Uterine smooth muscle cell (primary cell): ENCODE measurements at places on chromosomes 11 and 22. TPM values are rescaled to one million over a fixed set of nuclear protein-coding genes. Genes with fewer than 3 reads are reported as not detected.

The OR4C13 gene
- not detected in 2 replicates for total RNA-seq

The C11orf21 gene
- not detected in 2 replicates for total RNA-seq

The UPB1 gene
- total RNA-seq, result not detected in 2 replicates

The LIF gene
- total RNA-seq, result 16.5 and 23.8 TPM in 2 replicates

The SOX6 gene
- 0.62 and 0.89 TPM in 2 replicates for total RNA-seq

The MTMR3 gene
- total RNA-seq, result 29.9 and 42.4 TPM in 2 replicates

The C11orf68 gene
- total RNA-seq, result 28.2 and 37.5 TPM in 2 replicates

The MPPED2 gene
- total RNA-seq, result under 0.01 and 0.22 TPM in 2 replicates

The INSC gene
- total RNA-seq, result 0.12 and 0.77 TPM in 2 replicates

The DKK3 gene
- 253 and 492 TPM in 2 replicates for total RNA-seq

The GGT1 gene
- total RNA-seq, result 1.8 and 3.0 TPM in 2 replicates

The CPT1B gene
- total RNA-seq, result 0.44 and 1.7 TPM in 2 replicates

The FERMT3 gene
- 3.2 and 4.8 TPM in 2 replicates for total RNA-seq

The ROBO3 gene
- 9.1 and 13.4 TPM in 2 replicates for total RNA-seq

The OR52H1 gene
- 0.66 and 1.1 TPM in 2 replicates for total RNA-seq

The CDC45 gene
- 11.2 and 44.8 TPM in 2 replicates for total RNA-seq

The SLC5A12 gene
- total RNA-seq, result not detected in 2 replicates

The HSPB2 gene
- 0.25 TPM in 1 of 2 replicates, not detected in the other for total RNA-seq

The OOSP3 gene
- not detected in 2 replicates for total RNA-seq

The MYBPC3 gene
- total RNA-seq, result not detected in 2 replicates

The YPEL1 gene
- 0.22 and 0.50 TPM in 2 replicates for total RNA-seq

The CTTN gene
- 530 and 718 TPM in 2 replicates for total RNA-seq

The NECTIN1 gene
- 1.1 and 3.4 TPM in 2 replicates for total RNA-seq

The C1QTNF4 gene
- total RNA-seq, result 0.11 and 0.25 TPM in 2 replicates

The PHETA2 gene
- total RNA-seq, result 9.2 and 17.1 TPM in 2 replicates

The CALCB gene
- under 0.01 and 0.12 TPM in 2 replicates for total RNA-seq

The AGBL2 gene
- total RNA-seq, result 0.66 and 1.00 TPM in 2 replicates

The NAALADL1 gene
- 24.7 and 31.5 TPM in 2 replicates for total RNA-seq

The OR2D2 gene
- total RNA-seq, result 0.50 and 1.5 TPM in 2 replicates

The ARHGAP32 gene
- 16.4 and 18.8 TPM in 2 replicates for total RNA-seq

The ACRV1 gene
- not detected in 2 replicates for total RNA-seq

The C11orf97 gene
- total RNA-seq, result not detected in 2 replicates

The C11orf16 gene
- not detected in 2 replicates for total RNA-seq

The XKR3 gene
- not detected in 2 replicates for total RNA-seq

The PIWIL4 gene
- total RNA-seq, result 1.4 and 1.7 TPM in 2 replicates

The MFRP gene
- not detected in 2 replicates for total RNA-seq

The CREB3L1 gene
- total RNA-seq, result 15.5 and 27.1 TPM in 2 replicates

The CABP4 gene
- total RNA-seq, result not detected in 2 replicates

The SNX32 gene
- total RNA-seq, result 0.44 and 0.75 TPM in 2 replicates

The BDNF gene
- 1.8 and 3.7 TPM in 2 replicates for total RNA-seq

The SYT13 gene
- total RNA-seq, result not detected in 2 replicates

The CCDC157 gene
- total RNA-seq, result 1.6 and 2.5 TPM in 2 replicates

The RCE1 gene
- 14.9 and 17.2 TPM in 2 replicates for total RNA-seq

The P2RX6 gene
- total RNA-seq, result 0.44 and 2.5 TPM in 2 replicates

The VPREB1 gene
- total RNA-seq, result not detected in 2 replicates

The MYO7A gene
- 0.11 and 0.12 TPM in 2 replicates for total RNA-seq

The ELF5 gene
- total RNA-seq, result 0.12 TPM in 1 of 2 replicates, not detected in the other

The CABP7 gene
- not detected in 2 replicates for total RNA-seq

The OSM gene
- not detected in 2 replicates for total RNA-seq
